ENCODE measurements at places on chromosomes 13 and 19.

- no peak for DNase-seq
Measured at GRCh38 chr19:1671716-1672037, 19.3 kb upstream of the TCF3 start.

DNA sequence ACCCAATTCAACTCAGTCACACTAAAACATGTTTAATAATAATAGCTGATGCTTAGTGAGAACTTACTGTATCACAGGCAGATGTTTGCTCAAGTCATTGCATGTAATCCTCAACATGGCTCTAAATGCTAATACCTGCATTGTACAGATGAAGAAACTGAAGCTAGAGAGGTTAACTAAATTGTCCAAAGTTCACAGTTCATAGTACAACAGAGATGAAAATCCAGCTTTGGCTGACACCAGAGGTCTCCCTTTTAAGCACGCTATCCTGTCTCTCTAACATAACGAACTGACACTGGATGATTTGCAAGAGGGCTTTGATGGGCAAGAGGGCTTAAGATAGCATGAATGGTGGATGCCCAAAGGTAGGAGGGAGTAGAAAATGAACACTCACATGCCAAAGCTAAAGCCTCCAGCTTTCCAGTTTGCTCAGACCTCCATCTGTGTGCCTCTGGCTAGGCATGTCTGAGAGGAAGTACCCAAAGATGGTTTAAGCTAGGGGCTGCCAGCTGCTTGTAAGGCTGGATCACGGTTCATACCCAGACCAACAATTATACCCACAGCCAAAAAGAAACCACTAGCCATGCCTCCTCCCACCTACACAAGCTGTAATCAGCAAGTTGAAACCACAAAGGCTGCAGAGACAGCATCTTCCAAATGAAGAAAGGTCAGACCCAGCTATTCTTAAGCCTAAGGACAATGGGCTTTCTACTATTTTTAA lies 196.9 kb upstream of the UBL3 start:
- DNase-seq, result no peak

- no peak for DNase-seq
Measured at GRCh38 chr13:112056284-112056727, 10.6 kb upstream of the SOX1 start.

GRCh38 chr13:113877149-113877990 lies 13.5 kb upstream of the GAS6 start:
- DNase-seq, result no peak

DNA sequence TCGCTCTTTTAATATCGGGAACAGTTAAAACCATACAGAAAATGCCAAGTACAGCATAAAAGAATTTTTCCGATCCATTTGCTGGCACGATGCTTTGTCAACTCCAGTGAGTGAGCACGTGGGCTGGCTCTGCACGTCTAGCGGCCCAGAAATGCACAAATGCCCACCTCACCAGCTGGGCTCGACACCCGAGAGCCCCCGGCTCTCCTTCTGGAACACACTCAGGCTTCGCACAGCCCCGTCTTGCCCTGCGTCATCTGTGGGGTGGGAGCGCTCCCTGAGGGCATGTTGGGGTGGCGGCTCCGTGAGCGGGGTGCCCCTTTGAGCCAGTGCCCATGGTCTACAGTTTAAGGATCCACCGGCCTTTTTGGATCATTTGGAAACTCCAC lies 24.5 kb downstream of the ATP4B start:
- DNase-seq, result peak; percentile 25

DNA sequence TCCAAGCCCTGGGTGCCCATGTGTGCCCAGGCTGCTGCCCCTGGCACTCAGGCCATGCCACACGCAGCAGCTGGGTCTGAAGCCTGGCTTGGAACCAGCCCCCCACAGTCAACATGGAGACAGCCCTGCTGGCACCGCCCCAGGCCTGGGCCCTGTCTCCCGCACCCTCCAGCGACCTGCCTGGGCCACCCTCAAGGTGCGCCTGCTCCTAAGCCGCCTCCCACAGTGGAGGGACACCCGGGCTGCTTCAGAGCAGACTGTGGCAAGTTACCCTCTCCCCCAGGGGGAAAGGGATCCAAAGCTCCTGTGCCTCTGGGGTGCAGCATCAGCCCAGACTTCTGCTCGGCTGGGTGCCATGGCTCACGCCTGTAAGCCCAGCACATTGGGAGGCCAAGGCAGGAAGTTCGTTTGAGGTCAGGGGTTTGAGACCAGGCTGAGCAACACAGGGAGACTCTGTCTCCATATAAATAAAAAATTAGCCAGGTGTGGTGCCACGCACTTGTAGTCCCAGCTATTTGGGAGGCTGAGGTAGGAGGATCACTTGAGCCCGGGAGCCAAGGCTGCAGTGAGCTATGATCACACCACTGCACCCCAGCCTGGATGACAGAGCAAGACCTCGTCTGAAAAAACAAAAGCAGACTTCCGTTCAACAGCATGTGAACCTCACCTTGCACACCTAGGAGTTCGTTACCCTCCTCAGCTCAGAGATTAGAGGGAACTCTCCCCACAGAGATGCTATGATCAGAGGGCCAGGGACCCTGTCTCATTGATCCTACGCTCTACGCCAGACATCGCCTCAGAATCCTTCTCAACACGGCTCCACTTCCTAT lies 15.6 kb downstream of the ELL start:
- DNase-seq, result no peak

- DNase-seq, result no peak
Measured at GRCh38 chr19:17629760-17630159, 58.4 kb downstream of the UNC13A start.

DNA sequence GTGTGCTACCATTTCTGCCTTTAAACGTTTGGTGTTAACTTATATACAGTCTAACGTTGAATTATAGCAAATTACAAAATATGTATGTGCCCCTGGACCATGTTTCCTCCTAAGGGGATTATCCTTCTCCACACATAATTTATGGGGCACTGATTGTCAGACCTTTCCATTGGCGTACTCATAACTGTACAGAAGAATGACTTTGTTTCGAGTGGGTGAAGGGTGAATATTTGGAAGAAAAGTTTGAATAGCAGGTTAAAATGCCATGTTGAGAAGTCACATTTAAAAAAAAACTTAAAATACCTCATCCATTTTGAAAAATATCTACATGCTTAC lies 58.8 kb downstream of the SLC10A2 start:
- DNase-seq, result no peak

DNA sequence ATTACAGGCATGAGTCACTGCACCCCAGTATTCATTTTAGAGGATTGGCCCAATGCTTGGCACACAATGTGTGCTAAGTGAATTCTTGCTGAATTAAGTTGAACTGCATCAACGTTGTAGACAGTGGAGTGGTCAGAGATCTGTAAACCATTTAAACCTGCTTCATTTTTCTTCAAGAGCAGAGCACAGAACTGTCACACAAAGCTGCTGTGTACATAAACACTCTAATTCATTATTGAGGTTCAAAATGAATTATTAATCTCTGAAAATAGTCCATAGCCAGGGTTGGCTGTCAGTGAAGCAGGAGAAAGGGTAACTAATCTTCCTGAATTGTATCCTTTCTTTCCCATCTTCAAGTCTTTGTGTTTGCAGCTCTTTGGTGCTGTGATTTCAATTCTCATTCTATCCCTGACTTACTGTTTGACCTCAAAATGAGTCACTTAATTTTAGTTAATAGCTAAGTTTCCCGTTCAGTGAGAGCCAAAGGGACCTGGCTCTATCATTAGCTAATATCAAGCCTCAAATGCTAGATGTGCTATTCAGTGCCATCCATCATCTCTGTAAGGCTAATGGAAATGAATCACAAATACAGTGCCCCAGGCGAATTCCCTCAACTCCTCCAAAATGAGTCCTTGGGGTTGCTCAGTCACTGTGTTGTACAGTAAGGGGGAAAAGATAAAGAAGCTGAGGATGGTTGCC lies 77.0 kb upstream of the TSC22D1 start:
- DNase-seq, result no peak

Data from CD4-positive, alpha-beta T cell (primary cell).